ENCODE measurements at places on chromosomes 3 and 15. TPM values are rescaled to one million over a fixed set of nuclear protein-coding genes. Genes with fewer than 3 reads are reported as not detected.

GOLGA6D gene
- total RNA-seq, result not detected

SLC15A2 gene
- total RNA-seq, result 0.20 TPM

FAM3D gene
- total RNA-seq, result 0.20 TPM

ZNF860 gene
- total RNA-seq, result 1.1 TPM

A4GNT gene
- not detected for total RNA-seq

CLEC3B gene
- total RNA-seq, result 0.20 TPM

FBXO40 gene
- total RNA-seq, result under 0.01 TPM

RARB gene
- total RNA-seq, result 2.8 TPM

PHLDB2 gene
- 32.5 TPM for total RNA-seq

NR1I2 gene
- total RNA-seq, result not detected

C3orf62 gene
- total RNA-seq, result 1.3 TPM

MSL2 gene
- 6.5 TPM for total RNA-seq

CISH gene
- 0.20 TPM for total RNA-seq

TMEM207 gene
- total RNA-seq, result not detected

RHCG gene
- total RNA-seq, result not detected

ZNF619 gene
- total RNA-seq, result 5.8 TPM

PSTPIP1 gene
- under 0.01 TPM for total RNA-seq

SOX14 gene
- total RNA-seq, result not detected

SRGAP3 gene
- total RNA-seq, result 0.44 TPM

KNL1 gene
- 2.0 TPM for total RNA-seq

PRSS50 gene
- total RNA-seq, result not detected

GOLGA8K gene
- not detected for total RNA-seq

KCNMB3 gene
- 2.6 TPM for total RNA-seq

GUCA1C gene
- total RNA-seq, result not detected

TP63 gene
- not detected for total RNA-seq

PAQR9 gene
- not detected for total RNA-seq

SSUH2 gene
- not detected for total RNA-seq

PTX3 gene
- total RNA-seq, result 311 TPM

FRMD5 gene
- 1.5 TPM for total RNA-seq

ALDH1A2 gene
- total RNA-seq, result 34.5 TPM

CLDN18 gene
- not detected for total RNA-seq

DUOX1 gene
- not detected for total RNA-seq

MORC1 gene
- not detected for total RNA-seq

GPR62 gene
- not detected for total RNA-seq

GXYLT2 gene
- under 0.01 TPM for total RNA-seq

SAMD7 gene
- not detected for total RNA-seq

COL8A1 gene
- 235 TPM for total RNA-seq

ZNF80 gene
- not detected for total RNA-seq

WNT5A gene
- total RNA-seq, result 1.6 TPM

STX19 gene
- total RNA-seq, result not detected

CDCP1 gene
- under 0.01 TPM for total RNA-seq

KLHL6 gene
- under 0.01 TPM for total RNA-seq

FETUB gene
- total RNA-seq, result not detected

GLT8D1 gene
- total RNA-seq, result 47.2 TPM

SLC28A1 gene
- not detected for total RNA-seq

OSTN gene
- total RNA-seq, result not detected

TMEM108 gene
- total RNA-seq, result not detected

MNS1 gene
- total RNA-seq, result 0.20 TPM

BSN gene
- under 0.01 TPM for total RNA-seq

VPS13C gene
- total RNA-seq, result 78.7 TPM

LYZL4 gene
- total RNA-seq, result not detected

PDCD6IP gene
- 90.7 TPM for total RNA-seq

DUOXA1 gene
- total RNA-seq, result not detected
